IPS DF 19.7 (cell line): ENCODE measurements at places on chromosomes 7 and 10.

DNA sequence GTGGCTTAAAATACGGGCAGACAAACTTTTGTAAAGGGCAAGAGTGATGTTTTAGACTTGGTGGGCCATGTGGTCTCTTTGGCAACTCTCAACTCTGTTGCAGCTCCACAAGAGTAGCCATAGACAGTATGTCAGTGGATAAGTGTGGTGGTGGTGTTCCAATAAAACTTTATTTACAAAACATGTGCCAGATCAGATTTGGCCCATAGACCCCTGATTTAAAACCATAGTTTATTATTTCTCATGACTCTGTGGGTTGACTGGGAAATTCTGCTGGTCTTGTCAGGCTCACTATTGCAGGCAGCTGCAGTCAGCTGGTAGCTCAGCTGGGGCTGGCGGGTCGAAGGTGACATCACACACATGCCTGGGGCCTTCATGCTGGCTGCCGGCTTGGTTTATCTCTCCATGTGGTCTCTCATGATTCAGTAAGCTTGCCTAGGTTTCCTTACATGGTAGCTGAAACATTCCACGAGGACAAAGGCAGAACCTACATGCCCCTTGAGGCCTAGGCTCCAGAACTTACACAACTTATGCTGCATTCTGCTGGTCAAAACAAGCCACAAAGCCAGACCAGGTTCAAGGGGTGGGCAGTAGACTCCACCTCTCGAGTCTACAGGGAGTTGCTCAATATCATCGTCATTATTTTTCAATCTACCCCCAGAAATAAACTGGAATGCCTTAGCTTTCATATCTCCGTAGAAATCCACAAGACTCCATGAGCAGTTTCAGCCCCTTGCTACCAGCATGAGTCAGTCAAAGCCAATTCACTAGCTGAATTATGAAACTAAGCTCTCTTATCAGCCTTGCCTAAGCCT is 245.7 kb downstream of the WDR11 start:
- DNase-seq, result no peak

GRCh38 chr7:127486654-127487053 is 94.1 kb upstream of the ZNF800 start:
- no peak for DNase-seq

DNA sequence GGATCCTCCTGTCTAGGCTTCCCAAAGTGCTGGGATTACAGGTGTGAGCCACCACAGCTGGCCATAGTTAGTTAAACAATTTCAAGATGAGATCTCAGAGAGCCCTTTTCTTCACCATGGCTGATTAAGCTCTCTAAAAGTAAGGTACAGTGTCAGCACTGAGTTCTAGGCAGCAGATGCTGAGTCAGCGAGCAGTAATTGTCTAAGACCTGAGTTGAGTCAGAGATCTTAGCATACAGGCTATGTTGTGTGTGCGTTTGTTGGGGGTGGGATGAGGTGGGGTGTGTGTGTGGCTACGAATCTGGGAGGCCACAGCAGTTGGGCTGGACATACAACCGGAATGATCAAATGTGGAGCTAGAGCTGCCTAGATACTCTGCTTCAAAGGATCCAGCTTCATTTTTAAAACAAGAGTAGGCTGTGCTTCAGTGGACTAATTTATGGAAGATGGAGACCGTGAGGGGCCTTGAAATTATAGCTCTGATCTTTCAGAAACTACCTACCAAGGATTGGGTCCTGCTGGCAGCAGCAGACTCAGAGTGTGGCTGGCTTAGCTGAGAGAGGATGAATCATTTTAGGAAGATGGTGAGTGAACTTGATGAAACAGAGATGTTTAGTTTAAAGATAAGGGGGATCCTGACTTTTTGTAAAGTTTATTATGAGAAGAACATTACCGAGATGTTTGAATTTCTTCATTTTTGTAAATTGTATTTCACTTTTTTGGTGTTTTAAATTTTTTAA is 17.5 kb upstream of the MTPN start:
- no peak for DNase-seq

- DNase-seq, result no peak
Observed at GRCh38 chr10:34850558-34850957, 35.5 kb upstream of the PARD3 start.

DNA sequence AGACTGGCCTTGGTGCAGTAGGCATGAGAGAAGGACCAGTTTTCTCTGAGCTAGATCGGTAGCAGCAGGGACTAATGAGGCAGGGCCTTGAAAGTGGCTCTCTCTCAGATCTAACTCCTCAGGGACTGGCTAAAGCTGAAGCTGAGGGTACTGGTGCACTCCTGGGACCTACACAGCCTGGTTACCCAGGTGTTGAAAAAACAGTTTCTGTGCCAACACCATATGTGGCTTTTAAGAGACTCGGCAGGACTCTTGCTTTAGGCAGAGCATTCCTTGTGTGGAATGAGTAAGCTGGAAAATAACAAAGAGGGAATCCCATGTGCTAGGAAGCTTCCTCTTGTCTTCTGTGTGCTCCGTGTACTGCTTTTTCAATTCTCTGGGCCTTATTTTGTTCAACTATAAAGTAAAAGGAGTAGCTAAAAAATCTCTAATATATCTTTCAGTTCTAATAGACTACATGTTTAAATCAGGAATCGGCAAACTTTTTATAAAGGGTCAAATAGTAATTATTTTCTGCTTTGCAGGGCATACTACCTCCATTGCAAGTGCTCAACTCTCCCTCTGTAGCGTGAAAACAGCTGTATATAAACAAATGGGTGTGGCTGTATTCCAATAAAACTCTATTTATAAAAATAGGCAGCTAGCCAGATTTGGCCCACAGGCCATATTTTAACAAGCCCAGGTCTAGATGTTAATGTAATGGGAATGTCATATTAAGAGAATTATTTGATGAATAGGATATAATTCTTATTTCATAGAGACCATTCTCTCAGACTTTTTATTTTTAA is 186.1 kb upstream of the KAT6B start:
- DNase-seq, result peak; percentile 12

GRCh38 chr7:150449206-150449952 is 1.1 kb upstream of the GIMAP8 start:
- no peak for DNase-seq

- no peak for DNase-seq
Observed at GRCh38 chr10:100739517-100740368, 5.6 kb upstream of the PAX2 start.

GRCh38 chr10:93993414-93993781 is 333 bp upstream of the PLCE1 start:
- no peak for DNase-seq

GRCh38 chr7:1812509-1813393 is 142.7 kb downstream of the ELFN1 start:
- DNase-seq, result no peak

DNA sequence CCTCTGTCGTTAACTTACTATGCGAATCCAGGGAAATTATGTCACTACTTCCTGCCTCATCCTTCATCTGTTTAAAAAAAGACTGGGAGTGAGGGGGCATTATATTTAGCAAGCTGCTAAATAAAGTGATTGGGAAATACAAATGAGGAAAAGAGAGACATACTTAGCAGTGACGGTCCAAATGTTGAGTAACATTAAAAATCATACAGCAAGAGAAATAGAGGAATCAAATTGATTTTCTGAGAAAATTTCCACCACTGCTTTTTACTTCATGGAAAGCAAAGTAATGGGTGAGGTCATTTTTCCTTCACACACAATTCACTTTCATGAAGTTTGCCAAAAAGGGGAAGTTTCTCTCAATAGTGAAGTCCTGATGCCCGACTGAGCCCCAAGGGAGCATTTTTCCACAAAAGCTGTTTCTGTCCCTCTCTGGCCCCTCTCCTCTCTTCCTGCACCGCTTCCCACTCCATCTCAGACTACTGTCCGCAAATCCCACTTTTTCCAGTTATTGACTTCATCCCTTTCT is 61.9 kb upstream of the ADO start:
- DNase-seq, result no peak

GRCh38 chr7:25951414-25952260 is 200.4 kb upstream of the NFE2L3 start:
- no peak for DNase-seq
